T-helper 9 cell (primary cell): ENCODE measurements at places on chromosomes 3 and 15.

DNA sequence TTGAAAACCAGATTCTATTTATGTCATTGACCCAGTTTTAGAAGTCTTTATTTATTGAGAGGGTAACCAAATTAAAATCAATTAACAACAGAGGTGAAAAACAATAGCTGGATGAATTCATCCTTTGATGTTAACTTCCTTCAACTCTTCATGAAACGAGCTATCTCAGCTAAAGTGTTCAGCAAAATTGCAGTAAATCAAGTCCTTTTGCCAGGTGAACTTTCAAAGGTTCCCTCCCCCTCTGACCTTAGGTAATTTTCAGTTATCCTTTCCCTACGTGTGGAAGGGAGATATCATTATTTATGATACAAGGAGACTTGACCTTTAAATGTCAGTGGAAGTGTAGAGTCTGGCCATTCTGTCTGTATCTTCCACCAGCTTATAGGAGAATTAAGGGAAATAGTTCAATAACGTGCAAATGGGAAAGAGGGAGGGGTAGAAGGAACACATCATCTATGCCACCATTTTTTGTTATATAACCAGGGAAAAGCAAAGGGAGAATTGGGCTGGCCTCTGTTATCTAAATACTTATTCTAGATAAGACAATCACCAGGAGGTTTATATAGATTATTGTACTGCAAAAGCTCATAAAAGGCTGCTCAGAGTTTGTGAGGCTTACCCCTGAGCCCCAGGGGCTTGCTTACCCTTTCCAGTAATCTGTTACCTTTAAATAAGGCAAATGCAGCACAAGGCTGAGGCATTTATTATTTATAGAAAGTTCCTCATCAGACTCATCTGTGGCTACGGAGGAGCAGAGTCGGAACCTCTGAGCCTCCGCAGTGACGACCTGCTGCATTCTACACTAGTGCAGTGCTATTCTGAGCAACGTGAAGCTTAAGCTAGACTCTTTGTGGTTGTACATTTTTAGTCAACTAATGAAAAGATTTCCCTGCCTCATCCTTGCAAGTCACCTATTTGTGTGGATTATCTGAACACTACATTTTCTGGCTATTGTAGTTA is 97.7 kb upstream of the ZBED2 start:
- no peak for DNase-seq

- no peak for DNase-seq
Observed at GRCh38 chr15:31590609-31591008, 264.0 kb downstream of the KLF13 start.

DNA sequence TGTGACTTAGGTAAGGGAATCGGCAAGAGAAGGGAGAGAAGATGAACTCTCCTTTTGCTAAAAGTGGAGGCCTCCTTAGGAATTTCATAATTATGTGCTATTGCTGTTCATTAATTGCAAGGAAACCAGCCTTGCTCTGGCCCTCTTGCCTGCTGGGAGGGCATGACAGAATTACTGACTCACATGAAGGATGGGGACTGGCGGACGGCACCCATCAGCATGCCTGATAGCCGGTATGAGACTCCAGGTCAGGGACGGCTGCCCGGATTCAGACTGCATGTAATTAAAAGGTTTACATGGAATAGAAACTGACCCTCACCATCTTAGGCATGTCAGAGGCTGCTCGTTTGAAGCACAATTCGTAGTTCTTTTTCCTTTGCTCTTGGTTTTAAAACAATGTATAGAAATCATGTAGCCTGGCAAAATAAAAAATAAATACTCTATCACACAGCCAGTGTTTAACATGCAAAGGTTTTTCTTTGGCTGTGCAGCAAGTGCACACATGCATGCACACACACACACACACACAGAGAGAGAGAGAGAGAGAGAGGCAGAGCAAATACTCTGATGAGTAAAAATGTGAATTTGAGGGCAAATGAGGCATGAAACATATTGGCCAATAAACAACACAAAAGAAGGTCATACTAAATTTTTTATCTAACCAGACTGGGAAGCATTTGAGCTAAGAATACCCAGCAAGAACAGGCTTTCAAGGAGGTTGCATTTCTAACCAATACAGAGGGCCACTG is 82.7 kb downstream of the FOXB1 start:
- DNase-seq: no peak

DNA sequence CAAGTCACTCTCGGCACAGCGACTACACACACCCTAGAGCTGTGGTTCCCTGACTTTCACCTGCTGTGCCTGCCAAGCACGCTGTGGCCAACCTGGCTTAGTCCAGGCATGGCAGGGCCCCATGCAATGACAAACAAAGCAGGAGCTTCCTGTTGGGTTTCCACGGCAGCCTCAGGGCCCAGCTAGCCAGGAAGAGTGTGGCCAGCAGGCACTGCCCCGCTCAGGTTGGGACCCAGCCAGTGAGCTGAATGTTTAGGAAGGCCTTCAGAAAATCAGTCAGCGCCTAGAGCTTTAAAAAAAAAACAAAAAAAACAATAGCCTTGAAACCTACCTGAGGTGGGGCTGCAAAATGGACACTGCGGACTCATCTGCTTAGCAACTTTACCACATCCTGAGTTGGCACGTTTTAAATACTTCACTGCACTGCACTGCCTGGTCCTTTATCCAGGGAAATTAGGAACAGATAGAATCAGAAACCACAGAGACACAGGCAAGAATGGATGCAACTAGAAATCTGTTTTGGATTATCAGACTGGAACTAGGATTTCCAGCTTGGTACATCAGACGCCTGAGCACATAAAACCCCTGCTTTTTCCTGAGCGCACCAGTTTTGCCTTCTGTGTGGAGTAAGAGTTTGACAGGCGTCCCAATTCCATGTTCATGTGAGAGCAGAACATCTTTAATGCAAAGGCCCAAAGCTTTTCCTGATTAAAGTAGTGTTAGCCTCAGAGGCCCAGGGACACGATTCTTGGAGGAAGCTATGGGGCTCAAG is 36.2 kb upstream of the LDHAL6B start:
- no peak for DNase-seq

DNA sequence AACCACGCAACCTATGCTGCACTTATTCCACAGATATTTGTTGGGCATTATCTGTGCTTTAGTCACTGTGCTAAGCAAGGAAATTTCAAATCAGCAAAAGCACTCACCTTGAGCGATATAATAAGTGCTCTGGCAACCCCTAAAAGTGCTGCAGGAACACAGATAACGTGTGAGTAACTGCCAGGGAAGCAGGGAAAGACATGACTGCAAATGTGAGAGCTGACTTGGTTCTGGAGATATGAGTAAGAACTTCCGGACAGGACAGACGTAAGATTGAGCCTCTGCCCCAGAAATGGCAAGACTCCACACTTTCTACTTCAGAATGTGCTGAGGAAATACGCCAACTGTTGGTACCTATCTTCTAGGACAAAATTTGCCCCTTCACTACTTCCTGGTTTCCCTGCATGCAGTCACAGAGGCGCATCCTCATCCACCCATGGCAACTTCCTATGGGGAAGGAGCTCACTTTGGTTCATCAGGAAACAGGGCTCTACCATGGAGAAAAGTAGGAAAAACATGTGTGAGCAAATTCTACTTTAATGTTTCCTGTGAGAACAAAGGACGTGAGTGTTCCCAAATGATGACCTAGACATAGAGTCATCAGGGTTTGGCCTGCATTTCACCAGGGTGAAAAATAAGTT is 41.7 kb downstream of the AQP9 start:
- no peak for DNase-seq

- no peak for DNase-seq
Observed at GRCh38 chr3:150374975-150375374, 33.1 kb upstream of the TSC22D2 start.

DNA sequence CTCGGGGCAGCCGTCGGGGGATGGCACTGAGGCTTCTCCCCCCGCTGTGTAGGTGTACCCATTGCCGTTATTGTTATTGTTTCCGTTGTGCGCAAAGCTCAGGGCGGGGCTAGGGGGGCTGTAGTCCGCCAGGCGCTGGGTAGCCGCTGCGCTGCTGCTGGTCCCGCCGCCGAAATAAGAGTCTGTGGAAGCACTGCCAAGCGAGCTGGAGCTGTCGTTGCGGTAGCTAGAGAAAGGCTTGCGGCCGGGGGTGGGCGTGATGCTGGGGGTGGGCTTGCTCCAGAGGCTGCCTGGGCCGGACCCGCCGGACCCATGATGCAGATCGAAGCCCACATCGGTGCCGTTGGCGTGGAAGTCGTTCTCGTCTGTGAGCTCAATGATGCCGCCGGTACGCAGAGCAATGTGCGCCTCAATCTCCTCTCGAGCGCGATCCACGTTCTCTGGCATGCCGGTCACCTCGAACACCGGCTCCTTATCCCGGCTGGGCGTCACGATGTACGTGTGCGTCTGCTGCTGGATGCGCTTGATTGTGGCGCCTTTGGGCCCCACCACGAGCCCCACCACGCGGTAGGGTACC is 1.9 kb downstream of the MEX3B start:
- no peak for DNase-seq

- DNase-seq: no peak
Observed at GRCh38 chr3:106305127-106305526, 436.3 kb upstream of the CBLB start.

DNA sequence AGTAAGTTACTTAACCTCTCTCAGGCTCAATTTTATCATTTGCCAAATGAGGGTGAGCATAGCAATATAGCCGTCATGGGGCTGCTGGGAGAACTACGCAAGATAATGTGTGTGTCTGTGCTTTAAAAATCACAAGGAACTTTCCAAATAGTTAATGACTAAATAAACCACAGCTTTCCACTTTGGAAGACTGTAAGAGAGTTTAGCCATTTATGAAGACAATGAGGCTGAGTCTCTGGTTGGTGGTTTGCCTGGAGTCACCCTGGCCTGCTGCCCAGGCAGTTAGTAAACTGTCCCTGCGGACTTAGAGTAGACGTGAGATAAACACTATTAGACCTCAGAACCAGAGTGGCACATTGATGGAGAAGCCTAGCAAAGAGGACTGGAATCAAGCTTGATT is 357.7 kb downstream of the CLSTN2 start:
- DNase-seq: no peak

DNA sequence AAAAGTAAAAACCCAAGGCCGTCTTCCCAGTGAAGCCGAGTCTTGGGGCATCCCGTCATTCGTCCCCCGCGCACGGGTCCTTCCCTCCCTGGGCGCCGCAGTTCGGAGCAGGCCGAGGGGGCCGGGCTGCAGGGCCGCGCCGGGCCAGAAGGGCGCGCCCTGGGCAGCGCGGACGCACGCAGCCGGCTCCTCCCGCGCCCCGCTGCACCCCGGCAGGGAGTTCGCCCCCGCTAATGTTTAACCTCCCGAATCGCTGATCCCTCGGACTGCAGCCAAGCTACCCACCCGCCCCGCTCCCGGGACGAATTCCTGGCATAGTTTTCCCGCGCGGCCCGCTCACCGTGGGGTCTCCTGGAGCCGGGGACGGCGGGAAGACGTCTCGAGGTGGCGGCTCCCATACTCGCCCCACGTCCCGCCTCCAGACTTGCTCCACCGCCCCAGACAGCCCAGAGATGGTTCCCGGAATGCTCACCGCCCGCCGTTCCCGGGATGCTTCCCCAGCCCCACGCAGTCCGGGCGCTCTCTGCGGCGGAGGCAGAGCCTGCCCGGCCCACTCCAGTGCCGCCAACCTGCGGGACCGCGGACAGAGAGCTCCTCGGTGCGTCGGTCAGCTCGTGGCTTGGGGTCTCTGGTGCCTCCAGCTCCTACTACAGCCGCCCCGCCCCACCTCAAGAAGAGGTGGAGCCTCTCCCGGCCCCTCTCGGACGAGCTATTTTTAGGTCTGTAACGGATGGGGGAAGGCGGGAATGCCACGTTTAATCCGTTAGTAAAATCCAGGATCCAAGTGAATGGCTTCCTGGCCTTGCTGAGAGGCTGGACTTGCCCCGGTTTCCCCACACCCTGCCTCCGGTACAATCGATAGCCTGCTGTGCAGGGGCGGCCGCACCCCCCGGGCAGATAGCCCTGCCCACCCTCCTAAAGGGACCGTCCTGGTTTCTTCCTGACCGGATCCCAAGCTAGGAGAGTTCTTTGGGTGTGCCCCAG is at the start of gene DZIP1L:
DZIP1L (minus strand) TSS at position 621 of the 984 bp plus-strand sequence. CDS start 11,637 bp downstream, outside the sequence.
- no peak for DNase-seq

GRCh38 chr3:12663401-12663935 is 449 bp downstream of the RAF1 start:
- peak; percentile 53 for DNase-seq

DNA sequence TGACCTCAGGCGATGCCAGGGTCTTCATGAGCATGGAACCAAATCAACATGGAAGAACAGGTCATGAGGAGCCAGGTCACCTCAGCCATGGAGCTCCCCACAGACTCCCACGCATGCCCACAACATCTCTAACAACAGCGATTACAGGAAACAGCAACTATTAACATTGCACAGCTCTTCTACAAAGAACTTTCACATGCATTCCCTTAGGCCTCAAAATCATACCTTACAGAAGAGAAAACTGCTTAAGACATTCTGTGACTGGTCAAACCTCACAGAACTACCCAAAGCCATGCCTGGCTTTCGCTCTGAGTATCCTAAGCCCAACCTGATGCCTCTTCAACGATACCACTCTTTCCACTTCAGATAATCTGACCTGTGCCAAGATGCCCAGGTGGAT is 117.8 kb downstream of the OXNAD1 start:
- no peak for DNase-seq

DNA sequence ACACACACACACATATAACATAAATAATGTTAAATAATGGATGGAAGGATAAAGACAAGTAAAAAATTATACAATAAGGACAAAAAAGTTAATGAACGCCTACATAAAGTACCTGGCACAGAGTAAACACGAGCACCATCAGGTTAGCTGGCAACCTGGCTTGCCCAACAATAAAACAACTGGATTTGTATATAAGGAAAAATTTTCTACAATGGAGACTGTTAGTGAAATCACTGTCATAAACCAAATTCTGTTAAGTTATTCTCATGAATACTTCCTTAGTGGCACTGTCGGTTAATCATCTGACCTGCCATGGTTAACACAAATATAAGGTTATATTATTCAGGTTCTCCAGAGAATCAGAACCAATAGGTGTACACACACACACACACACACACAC is 54.8 kb downstream of the DPH6 start:
- no peak for DNase-seq

GRCh38 chr3:149512073-149512782 is 37.7 kb downstream of the TM4SF4 start:
- no peak for DNase-seq

- no peak for DNase-seq
Observed at GRCh38 chr3:189297932-189298331, 126.2 kb downstream of the TPRG1 start.
